Activated T-cell treated with anti-CD3 and anti-CD28 coated beads, Interleukin-2, amount 50 U/mL, for 24 hours (primary cell): ENCODE measurements at places on chromosomes 3 and 15.
A peak's percentile ranks its signal among the peaks of the same experiment; 100 is the strongest.

DNA sequence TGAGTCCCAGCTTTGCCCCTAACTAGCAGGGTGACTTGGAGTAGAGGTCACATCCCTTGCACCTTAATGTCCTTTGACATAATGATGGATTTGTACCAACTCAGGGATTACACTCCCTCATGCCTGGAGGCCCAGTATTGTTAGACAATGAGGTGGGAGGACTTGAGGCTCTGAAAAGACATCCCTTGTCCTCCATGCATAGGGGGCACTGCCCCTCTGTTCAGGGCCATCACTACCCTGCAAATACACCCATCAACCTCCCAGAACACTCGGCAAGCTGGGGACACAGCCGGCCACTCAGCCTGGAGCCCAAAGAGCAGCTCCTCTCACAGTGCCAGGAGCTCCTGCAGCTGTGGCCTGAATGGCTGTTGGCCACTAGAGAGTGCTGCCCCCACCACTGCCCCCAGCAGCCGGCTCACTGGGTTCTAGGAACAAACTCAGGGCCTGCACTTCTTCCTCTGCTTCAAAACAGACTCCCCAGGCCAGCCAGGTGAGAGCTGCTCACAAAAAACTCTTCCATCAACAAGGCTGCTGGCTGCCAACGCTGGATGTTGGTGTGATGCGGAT lies 90.2 kb downstream of the GABRB3 start:
- no peak for DNase-seq

DNA sequence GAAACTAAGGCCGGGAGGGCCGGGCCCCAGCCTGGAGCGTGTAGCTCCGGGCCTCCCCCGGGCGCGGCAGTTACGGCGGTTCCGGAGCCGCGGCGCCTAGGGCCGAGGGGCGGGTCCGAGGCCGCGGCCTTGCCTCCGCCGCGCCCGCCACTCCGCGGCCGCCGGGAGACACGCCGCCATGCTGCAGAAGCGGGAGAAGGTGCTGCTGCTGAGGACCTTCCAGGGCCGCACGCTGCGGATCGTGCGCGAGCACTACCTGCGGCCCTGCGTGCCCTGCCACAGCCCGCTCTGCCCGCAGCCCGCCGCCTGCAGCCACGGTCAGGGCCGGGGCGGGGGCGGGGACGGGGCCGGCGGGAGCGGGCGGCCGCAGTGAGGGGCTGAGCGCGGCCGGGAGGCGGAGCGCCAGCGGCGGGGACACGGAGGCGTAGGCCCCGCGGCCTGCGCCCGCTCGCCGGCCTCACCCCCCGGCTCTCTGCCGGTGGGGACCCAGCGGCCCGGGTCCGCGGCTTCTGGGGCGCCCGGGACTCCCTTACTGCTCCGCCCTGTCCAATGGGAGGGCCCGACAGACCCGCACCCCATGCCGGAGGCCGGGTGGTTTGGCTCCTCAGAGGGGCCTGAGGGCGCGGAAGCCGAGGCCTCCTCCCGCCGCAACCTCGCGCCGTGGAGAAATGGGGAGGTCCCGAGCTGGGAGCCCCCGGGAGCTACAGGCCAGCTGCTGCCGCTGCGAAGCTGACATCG lies at the start of gene DIS3L:
DIS3L (plus strand) TSS at position 150 of the 738 bp plus-strand sequence; CDS start at position 179, 29 bp downstream.
- DNase-seq = peak; percentile 84

DNA sequence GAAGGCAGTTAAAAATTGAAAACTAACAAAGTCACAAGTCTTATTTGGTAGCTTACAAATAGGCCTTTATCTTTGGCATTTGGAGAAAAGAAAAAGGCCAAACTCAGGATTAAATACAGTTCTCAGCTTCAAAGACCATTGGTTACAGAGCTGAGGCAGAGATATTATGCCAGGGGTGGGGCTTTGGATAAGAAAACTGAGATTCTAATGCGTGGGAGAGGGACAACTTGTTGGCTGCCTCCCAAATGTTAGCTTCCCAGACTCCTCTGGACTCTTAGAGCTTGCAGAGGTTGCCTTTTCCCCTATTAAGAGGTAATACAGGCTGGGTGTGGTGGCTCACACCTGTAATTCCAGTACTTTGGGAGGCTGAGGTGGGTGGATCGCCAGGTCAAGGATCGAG lies 231.8 kb downstream of the SQOR start:
- no peak for DNase-seq

- DNase-seq = no peak
Measured at GRCh38 chr3:119588112-119588511, 8.8 kb downstream of the ADPRH start.

DNA sequence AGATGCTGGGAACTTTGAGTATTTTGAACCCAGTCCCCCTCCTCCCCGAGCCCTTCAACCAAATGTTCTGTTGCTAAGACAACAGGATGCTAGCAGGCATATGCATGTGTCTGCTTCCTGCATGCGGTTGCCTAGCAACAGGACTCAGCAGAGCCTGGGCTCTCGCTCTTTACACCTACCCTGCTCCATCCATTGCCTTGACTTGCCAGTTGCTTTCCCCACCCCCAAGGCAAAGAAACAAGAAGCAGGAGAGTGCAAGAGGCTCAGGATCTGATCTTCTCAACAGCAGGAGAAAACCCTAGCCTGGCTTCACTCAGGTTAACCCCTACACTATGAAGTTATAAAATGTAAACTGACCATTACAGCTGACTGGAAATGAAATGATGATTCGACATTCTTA lies 393.0 kb downstream of the IGSF11 start:
- DNase-seq = no peak

DNA sequence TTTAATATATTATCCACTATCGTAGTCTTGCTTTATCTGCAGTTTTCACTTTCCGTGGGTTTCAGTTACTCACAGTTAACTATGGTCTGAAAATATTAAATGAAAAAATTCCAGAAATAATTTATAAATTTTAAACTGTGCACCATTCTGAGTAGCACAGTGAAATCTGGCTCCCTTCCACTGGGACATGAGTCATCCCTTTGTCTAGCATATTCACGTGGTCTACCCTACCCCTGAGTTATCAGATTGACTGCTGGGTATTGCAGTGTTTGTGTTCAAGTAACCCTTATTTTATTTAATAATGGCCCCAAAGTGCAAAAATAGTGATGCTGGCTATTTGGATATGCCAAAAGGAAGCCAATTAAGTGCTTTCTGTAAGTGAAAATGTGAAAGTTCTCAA lies 539.5 kb upstream of the AGTR1 start:
- DNase-seq = no peak

- no peak for DNase-seq
Measured at GRCh38 chr3:198070871-198071270, 110.9 kb downstream of the LMLN start.

DNA sequence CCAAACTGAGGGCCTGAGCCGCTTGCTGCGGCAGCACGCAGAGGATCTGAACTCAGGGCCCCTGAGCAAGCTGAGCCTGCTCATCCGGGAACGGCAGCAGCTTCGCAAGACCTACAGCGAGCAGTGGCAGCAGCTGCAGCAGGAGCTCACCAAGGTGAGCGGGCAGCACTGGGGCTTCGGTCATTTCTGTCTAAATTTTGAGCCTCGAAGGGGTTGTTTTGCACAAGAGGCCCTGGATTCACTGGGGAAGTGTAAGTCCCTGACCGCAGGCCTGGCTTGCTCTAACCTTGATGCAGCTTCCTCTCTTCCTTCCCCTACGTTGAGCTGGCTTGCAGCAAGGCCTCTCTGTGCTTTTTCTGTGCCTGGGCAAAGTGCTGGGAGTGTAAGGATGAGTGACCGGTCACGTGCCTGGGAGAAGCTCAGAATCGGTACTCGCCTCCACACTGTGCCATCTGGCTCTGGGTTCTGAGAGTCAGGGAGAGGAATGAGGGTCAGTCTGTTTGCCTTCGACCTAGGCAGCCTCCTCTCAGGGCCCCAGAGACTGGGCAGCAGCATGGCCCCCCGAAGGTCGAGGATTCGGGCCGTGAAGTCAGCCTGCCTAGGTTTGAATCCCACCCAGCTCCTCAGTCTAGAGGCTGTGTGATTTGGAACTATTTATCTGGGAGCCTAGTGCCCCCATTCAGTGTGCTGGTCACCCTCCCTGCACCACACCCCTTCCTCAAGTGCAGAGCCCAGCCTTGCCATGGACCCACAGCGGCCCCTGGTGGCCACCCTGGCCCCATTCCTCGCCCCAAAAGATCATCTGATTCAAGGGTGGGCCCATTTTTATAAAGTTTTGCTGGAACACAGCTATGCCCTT lies 1.4 kb downstream of the FES start:
- peak; percentile 88 for DNase-seq

- DNase-seq = no peak
Measured at GRCh38 chr3:16614033-16615031, 9.1 kb upstream of the DAZL start.

GRCh38 chr15:41554915-41555314 lies 4.1 kb upstream of the TYRO3 start:
- DNase-seq = no peak

DNA sequence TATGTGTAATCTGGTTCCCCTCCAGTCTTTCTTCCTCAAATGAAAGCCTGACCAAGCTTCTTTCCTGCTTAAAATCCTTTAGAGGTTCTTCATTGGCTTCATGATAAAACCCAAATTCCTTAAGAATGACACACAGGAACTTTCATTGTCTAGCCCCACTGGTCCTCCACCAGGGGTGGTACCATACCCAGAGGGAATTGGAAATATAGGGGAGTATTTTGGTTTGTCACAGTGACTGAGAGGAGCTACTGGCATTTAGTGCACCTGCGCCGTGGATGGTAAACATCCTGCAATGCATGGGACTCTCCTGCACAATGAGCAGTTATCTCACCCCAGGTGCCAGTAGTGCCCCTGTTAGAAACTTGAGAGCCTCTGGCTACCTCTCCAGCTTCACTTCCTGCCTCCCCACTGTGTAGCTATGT lies 10.8 kb downstream of the ZWILCH start:
- DNase-seq = no peak

- no peak for DNase-seq
Measured at GRCh38 chr3:149575961-149576564, 81.8 kb downstream of the WWTR1 start.

DNA sequence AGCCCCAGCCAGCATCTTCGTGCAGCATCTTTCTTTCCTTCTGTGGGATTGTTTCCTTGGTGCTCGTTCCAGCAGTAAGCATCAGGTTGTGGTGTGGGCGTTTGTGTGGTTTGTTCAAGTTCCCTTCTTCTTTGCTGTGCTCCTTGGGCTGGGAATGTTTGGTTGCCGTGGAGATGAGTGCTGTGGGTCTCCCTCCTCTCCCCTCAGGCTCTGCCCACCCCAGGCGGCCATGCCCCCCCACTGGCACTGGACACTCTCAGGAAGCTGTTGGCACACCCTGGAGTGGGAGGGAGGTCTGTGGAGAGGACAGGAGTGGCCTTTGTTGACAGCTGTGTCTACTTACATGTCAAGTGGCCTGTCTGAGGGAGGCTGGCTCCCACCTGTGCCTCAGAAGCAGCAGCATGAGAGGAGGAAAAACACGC lies 46.5 kb upstream of the SACM1L start:
- DNase-seq = no peak

DNA sequence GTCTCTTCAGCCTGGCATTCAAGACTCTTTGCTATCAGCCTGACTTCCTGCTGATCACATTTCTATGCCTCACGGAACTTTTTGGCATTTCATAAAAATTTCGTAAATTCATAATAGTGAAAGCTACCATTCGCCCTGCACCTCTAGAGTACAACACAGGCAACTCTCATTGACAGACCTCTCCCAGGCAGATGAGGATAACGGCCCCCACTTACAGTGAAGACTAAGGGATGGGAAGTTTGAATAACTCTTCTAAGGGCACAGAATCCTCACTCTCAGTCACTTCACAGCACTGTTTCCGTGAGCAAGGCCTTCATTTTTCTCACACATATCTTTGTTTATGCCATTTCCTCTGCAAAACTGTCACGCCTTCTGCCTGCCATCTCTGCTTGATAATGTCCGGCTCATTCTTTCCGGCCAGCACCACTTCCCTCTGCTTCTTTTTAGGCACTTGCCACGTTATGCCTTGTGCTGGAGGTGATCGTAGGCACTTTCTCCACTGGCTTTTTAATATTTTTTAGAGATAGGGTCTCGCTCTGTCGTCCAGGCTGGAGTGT lies 224.1 kb upstream of the HES1 start:
- DNase-seq = no peak

GRCh38 chr15:63870043-63870394 lies 36.3 kb upstream of the HERC1 start:
- no peak for DNase-seq

DNA sequence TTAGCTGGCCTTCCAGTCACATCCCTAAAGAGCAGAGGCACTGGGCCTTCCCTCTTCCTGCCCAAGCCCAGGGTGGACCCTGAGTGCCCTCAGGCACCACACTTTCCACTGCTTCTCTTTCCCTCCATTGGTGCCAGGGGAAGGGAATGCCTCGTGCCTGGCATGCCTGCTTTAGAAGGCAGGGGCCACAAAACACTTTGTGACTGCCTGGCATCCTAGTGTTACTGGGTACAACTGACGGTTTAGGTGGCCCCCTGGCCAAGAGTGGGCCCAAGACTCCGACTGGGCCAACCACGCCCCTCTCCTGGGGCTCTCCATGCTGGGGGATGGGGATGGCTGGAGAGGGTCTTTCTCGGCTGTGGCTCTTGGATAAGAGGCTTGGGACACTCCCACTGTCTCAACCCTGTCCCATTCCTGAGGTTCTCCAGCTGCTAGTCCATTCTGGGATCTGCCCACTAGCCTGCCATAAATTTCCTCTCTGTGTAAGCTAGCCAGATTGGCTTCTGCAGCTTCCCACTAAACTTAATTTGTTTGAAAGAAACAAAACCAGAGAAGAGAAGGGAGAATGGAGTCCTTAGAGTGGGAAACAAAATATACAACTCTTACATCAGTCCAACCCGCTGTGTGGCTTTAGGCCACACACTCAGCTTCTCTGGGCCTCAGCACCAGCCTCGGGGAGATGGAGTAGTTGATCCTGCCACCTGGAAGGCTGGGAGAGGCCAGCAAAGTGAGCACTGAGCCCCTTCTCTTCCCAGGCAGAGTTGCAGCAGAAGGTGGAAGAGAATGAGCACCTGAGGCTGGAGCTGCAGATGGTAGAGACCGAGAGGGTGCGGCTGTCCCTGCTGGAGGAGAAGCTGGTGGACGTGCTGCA lies 24.1 kb upstream of the GP9 start:
- DNase-seq = no peak

GRCh38 chr15:45048794-45049631 lies 26.0 kb downstream of the SORD start:
- DNase-seq = no peak

- no peak for DNase-seq
Measured at GRCh38 chr3:64956711-64957325, 269.0 kb upstream of the ADAMTS9 start.

DNA sequence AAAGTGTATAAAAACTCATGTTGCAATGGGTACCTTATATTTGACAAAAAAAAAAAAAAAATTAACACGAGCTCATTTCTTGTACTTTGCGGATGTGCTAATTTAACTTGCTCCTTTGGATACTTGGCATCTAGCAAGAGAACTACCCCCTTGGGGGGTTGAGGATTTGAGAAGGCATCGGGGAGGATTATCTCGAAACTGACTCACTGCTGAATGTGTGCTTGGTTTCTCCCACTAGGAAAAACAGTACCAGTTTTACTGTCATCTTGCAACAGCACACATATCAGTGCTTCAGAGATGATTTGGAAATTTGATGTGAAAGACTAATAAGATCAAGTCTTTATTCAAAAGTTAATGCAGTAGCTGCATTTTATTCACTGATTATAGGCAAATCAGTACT lies 891 bp downstream of the EXOG start:
- no peak for DNase-seq
